Progenitor cell of endocrine pancreas (in vitro differentiated cells): ENCODE measurements at places on chromosomes 2 and 18.

- DNase-seq: no peak
Measured at GRCh38 chr2:173213181-173213580, 137.5 kb downstream of the MAP3K20 start.

GRCh38 chr2:119766944-119767343 is 7.2 kb downstream of the PTPN4 start:
- DNase-seq: no peak

GRCh38 chr2:27552941-27553340 is 29.9 kb upstream of the ZNF512 start:
- DNase-seq: no peak

DNA sequence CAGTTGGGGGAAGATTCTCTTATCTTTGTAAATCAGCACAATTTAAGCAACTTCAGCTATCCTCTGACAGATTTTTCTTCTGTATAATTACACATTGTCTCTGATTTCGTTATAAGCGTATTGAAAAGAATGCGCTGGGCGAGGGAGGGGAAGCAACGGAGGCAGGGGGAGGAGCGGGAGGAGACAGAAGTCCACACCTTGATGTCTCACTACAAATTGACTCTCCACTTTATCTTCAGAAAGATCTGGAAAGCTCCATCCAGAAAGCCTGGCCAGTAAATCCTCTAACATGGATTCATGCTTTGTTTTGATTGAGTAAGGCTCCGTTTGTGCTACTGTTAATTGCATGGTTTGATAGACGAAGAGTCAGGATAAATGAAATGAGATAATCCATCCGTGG is 76.6 kb downstream of the SMIM21 start:
- DNase-seq: no peak

- no peak for DNase-seq
Measured at GRCh38 chr2:216055680-216056079, 25.9 kb downstream of the PECR start.

- no peak for DNase-seq
Measured at GRCh38 chr2:173874894-173875237, 90.3 kb downstream of the SP3 start.

GRCh38 chr2:37287966-37288365 is 36.7 kb downstream of the PRKD3 start:
- no peak for DNase-seq

GRCh38 chr2:18987592-18988073 is 370.8 kb downstream of the OSR1 start:
- DNase-seq: no peak

DNA sequence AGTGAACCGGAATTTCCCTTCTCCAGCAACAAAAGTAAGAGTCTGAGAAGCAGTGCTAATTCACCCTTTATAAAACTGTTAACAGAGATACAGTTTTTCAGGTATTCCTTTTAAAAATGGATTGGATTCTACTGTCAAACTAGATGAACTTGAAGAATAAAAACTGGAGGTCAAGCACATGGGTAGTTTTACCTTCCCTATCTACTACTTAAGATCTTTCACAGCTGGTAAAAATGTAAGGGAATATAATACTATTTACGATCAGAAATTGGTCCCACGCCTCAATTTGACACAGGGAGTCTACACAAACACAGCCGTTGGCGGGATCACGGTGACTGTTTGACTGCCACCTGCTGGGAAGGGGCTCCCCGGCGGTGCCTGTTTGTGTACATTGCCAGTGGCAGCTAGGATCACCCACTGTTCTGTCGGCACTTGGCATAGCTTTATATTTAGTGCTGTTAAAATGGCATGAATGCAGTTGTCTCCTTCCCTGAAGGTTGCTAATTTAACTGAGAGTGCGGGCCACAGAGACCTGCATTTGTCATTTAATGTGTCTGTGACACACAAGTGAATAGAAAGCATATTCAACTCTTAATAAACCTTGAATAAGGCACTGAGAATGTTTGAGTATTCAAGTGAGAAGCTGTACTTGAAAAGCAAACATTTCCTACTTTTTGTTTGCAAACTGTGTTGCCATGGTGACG is 59.5 kb downstream of the ABCG8 start:
- no peak for DNase-seq

DNA sequence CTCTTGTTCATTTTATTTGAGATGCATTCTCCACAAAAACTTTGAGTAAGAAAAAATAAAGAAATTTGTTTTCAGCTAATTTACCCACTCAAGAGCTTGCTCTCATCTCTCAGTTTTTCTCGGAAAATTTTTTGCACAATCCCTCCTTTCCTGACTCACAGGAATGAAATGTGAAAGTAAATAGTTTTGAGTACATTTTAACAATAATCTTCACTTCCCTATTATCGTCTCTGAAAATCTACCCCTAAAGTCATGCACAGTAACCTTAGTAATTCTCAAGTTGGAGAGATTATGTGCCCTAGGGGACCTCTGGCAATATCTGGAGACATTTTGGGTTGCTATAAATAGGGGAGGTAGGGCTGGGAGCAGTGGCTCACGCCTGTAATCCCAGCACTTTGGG is 2.6 kb downstream of the CYB5A start:
- no peak for DNase-seq

- no peak for DNase-seq
Measured at GRCh38 chr2:236998758-236999157, 86.9 kb upstream of the COPS8 start.

GRCh38 chr2:189111063-189111715 is 68.4 kb downstream of the COL5A2 start:
- no peak for DNase-seq

- DNase-seq: no peak
Measured at GRCh38 chr2:113228991-113229716, 49.6 kb downstream of the PAX8 start.

DNA sequence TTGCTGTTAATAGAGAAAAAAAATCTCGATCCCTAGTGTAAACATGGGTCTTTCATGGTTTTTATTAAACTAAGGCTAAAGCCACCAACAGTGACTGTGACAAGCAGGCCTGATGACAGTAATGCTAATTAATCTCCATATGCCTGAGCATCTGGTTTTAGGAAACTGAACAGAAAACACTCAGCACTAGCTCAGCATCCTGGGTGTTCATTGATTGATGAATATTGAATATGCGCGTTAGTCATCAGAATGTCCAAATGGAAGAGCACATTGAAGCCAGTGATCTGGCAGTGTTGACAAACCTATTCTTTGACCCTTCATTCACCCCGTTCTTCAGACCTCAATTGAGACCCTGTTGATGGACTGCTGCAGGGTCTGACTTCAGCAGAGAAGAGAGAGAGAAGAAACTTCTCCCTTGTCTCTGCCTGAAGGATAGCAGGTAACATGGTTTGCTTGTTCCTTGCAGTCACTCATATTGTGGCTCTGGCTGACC is 283.8 kb downstream of the RDH14 start:
- DNase-seq: no peak

DNA sequence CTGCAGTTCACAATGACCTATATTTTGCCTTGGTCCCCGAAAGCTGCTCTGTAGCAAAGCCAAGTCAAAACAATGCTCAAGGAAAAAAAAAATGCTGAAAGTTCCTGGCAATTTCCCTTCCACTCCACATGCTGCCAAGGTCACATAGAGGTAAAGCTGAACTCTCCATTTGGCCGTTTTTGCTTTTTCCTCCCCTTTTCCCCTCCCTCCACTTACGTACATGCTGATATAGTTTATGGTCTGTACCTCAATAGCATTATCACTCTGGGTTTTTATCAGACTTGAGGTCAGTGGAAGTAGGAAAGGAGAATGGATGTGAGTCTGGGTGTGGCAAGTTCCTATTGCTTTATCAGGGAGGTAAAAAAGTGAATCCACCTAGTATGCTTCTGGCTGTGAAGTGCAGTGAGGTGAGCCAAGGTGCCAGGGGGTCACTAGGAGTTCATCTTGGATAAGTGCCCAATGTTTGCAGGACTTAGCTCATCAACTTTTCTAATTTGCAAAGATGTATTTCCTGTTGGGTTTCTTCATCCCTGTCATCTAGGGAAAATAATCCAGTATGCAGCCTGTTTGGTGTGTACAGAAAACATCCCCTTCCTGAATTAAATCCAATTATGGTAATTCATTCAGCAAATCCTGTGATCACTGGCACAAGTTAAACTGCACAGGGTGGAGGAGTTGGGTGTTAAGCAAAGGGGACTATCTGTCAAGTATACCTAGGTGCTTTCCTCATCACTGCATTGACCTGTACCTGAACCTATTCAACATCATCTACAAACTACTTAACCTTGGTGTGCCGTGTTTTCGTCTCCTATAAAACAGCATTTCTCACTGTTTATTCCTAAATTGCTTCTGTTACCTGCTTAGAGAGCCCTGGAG is 124.3 kb upstream of the CYP26B1 start:
- DNase-seq: no peak

- DNase-seq: no peak
Measured at GRCh38 chr2:231000211-231000904, 4.4 kb downstream of the SPATA3 start.

GRCh38 chr2:78023356-78023755 is 501.2 kb upstream of the LRRTM4 start:
- DNase-seq: no peak

- DNase-seq: no peak
Measured at GRCh38 chr2:148899638-148900318, 24.8 kb downstream of the KIF5C start.

- no peak for DNase-seq
Measured at GRCh38 chr2:196360650-196361049, 189.3 kb upstream of the STK17B start.

- no peak for DNase-seq
Measured at GRCh38 chr18:61972389-61973264, 79.8 kb upstream of the RNF152 start.

- no peak for DNase-seq
Measured at GRCh38 chr18:38941711-38942561, 1376.3 kb upstream of the CELF4 start.

DNA sequence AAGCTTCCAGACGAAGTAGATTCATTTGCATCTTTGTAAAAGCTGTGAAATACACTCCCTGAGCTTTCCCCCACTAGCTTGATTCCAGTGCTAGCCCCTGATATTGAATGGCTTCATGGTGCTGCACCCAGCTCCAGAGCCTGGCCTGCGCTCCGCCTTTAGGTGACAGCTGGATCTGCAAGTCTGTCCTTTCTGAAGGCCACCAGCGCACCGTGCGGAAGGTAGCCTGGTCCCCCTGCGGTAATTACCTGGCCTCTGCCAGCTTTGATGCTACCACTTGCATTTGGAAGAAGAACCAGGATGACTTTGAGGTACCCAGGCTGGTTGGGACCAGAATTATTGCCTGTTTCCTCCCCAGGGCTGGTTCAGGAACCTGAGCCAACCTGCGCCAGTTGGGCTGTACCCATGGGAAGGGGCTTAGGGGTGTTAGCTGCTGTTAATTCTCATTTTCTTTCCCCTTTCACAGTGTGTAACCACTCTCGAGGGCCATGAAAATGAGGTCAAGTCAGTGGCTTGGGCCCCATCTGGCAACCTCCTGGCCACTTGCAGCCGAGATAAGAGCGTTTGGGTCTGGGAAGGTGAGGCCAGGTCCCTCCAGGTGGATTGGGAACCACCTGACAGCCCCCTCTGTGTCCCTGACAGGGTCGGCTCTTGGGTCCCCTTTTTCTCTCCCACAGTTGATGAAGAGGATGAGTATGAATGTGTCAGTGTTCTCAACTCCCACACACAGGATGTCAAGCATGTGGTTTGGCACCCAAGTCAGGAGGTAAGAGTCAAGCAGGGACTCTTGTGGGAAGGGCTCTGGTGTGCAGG is 1.3 kb downstream of the CIAO1 start:
- no peak for DNase-seq

DNA sequence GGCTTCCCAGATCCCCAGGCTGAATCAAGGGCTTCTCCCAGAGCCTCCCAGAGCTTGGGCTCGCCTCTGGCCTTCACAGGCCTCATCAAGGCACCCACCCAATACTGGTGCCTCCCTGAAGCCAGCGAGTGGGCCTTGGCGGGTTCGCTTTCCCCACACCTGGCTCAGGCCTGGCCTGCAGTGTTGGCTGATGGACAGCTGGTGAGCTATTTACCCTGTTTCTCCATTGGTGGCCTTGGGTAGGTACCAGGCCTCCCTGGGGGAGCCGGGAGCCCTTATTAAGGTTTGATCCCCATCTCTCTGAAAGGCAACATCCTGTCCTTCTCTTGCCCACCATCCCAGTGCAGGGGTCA is 18.2 kb upstream of the DUSP2 start:
- no peak for DNase-seq

- no peak for DNase-seq
Measured at GRCh38 chr2:106975641-106976040, 89.7 kb upstream of the ST6GAL2 start.

DNA sequence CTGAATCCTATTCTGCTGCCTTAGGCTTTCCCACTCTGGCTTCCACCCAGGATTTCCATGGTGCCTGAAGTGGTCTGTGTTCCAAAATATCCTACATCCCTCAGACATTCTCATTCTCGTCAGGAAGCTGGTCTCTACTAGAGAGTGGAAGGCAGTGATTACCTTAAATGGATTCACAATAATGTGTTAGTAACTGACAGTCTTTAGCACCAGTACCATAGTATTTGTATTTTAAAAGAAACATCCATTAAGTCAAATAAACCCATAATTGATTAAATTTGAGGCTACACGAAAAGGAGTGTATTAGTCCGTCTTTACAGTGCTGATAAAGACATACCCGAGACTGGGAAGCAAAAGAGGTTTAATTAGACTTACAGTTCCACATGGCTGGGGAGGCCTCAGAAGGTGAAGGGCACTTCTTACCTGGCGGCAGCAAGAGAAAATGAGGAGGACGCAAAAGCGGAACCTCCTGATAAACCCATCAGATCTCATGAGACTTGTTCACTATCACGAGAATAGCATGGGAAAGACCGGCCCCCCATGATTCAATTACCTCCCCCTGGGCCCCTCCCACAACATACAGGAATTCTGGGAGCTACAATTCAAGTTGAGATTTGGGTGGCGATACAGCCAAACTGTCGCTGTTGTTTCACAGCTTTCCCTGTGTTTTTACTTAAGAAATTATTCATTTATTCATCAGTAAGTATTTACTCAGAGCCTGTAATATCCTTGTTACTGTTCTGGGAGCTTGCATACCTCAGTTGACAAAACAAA is 306.5 kb downstream of the STK39 start:
- no peak for DNase-seq

DNA sequence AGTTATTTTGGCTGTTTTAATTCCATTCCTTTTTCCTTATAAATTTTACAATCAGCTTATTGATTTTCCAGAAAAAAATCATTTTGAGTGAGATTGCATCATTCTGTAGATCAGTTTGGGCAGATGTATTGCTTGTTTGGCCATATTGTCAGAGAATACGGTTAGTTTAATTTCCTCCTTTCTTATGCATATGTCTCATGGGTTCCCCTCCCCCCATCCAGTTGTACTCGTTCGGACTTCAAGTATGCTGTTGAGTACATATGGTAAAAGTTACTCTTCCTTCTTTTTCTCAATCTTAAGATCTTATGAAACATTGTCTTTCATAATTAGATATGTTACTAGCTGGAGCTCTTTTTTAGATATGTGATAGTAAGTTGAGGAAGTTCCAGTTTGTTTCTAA is 131.2 kb upstream of the TTC27 start:
- DNase-seq: no peak

GRCh38 chr2:120690521-120690920 is 45.1 kb upstream of the GLI2 start:
- DNase-seq: no peak
